A549 treated with CORT108297 at 1 μM for 4 hours (cell line): ENCODE measurements at places on chromosomes 13 and 19. TPM values are rescaled to one million over a fixed set of nuclear protein-coding genes. Genes with fewer than 3 reads are reported as not detected.

Gene ELANE
- 0.12 TPM in 1 of 5 replicates, not detected in the others for total RNA-seq

Gene EID2
- 33.7 to 46.9 TPM (median 42.4 TPM) in 5 replicates for total RNA-seq

Gene ZNF285
- 2.0 to 2.6 TPM (median 2.1 TPM) in 5 replicates for total RNA-seq

Gene PRR12
- 23.7 to 33.6 TPM (median 31.9 TPM) in 5 replicates for total RNA-seq

Gene SMIM44
- not detected in 5 replicates for total RNA-seq

Gene RFPL4AL1
- 0.28 TPM in 1 of 5 replicates, not detected in the others for total RNA-seq

Gene C1QTNF9
- total RNA-seq, result not detected in 5 replicates

Gene GAPDHS
- not detected in 5 replicates for total RNA-seq

Gene TEAD2
- total RNA-seq, result 14.2 to 21.0 TPM (median 17.9 TPM) in 5 replicates

Gene ZNF541
- total RNA-seq, result not detected in 5 replicates

Gene ZNF526
- total RNA-seq, result 15.4 to 21.1 TPM (median 19.6 TPM) in 5 replicates

Gene IFI30
- 12.6 to 24.1 TPM (median 14.9 TPM) in 5 replicates for total RNA-seq

Gene CGB1
- total RNA-seq, result 0.13 to 1.3 TPM (median 0.20 TPM) in 3 of 5 replicates, not detected in the others

Gene ZNF563
- not detected in 5 replicates for total RNA-seq

Gene SKA3
- 13.2 to 14.6 TPM (median 13.9 TPM) in 5 replicates for total RNA-seq

Gene IGLON5
- 0.02 to 0.05 TPM (median 0.03 TPM) in 4 of 5 replicates, not detected in the other for total RNA-seq

Gene MATK
- total RNA-seq, result 1.3 to 1.9 TPM (median 1.4 TPM) in 5 replicates

Gene CGB7
- 0.40 to 0.86 TPM (median 0.59 TPM) in 5 replicates for total RNA-seq

Gene MYH14
- 4.4 to 6.8 TPM (median 5.8 TPM) in 5 replicates for total RNA-seq

Gene KLK10
- total RNA-seq, result 0.25 to 0.60 TPM (median 0.28 TPM) in 5 replicates

Gene CFD
- 8.5 to 24.7 TPM (median 24.1 TPM) in 5 replicates for total RNA-seq

Gene ZNF667
- total RNA-seq, result not detected in 5 replicates
